Tibial artery (tissue), 4 donors: ENCODE measurements at places on chromosomes 3 and 15.

DNA sequence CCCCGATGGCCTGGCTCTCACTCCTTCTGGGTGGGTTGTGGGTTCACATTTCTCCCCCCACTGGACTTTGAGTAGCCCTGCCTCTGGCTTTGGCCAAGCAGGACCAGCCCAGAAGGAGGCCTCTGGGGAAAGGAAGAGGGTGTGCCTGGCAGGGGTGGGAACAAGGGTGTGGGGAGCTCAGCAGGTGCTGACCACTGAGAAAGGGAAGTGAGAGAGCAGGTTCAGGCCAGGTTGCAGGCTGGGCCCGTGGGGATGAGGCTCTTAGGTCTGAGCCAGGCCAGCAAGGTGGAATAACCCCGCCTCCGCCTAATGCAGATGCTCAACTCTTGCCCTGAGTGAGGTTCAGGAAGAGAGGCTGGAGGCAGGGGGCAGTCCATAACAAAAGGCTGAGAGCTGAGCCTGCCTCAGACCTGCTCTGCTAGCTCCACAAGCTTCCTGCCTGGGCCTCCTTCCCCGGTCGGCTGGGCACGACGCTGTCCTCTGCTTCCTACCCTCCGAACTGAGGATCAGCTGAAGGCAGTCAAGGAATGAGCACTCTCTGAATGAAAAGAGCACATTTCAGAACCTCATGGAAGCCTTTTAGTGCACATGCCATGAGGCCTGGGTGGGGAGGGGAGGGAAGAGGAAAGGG lies 82.7 kb downstream of the TLE3 start:
- H3K27ac ChIP-seq = no peak overlapping the region
- H3K4me3 ChIP-seq = no peak overlapping the region
- no peaks in the 10 kb centered on the region for H3K4me1 ChIP-seq
- no peaks in the 10 kb centered on the region for H3K36me3 ChIP-seq
- DNase-seq = no peak

DNA sequence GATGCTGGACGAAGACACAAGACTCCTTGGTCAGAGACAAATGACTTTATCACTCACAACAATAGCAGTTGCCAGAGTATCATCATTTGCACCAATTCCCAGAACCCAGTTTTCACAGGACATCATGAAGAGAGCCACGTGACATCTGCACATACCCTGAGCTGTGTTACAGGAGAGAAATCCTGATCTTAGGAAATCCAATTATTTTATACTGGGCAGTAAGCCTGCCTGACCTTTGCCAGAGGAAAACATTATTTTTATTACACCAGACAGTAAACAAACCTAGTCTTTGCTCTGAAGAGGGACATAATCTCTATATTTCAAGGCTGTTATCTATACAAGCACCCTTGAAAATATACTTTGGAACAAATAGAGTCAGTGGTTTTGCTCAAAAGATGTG lies 77.4 kb downstream of the ZBBX start:
- H3K4me3 ChIP-seq = no peak overlapping the region
- H3K27ac ChIP-seq = no peak overlapping the region
- H3K27me3 ChIP-seq = no peaks in the 10 kb centered on the region
- DNase-seq = no peak
- H3K4me1 ChIP-seq = no peaks in the 10 kb centered on the region
- H3K36me3 ChIP-seq = no peaks in the 10 kb centered on the region

GRCh38 chr15:56244038-56244810 lies 545 bp upstream of the RFX7 start:
- no peaks in the 10 kb centered on the region for H3K36me3 ChIP-seq
- H3K27ac ChIP-seq = peak overlapping the region; percentile 92
- peak; percentile 67 for DNase-seq
- H3K4me3 ChIP-seq = peak overlapping the region; percentile 96
- no peaks in the 10 kb centered on the region for H3K27me3 ChIP-seq

GRCh38 chr3:136836511-136837156 lies 17.7 kb downstream of the SLC35G2 start:
- no peaks in the 10 kb centered on the region for H3K27me3 ChIP-seq
- no peak for DNase-seq
- H3K27ac ChIP-seq = no peak overlapping the region
- no peak overlapping the region for H3K4me3 ChIP-seq
- H3K4me1 ChIP-seq = no peaks in the 10 kb centered on the region

DNA sequence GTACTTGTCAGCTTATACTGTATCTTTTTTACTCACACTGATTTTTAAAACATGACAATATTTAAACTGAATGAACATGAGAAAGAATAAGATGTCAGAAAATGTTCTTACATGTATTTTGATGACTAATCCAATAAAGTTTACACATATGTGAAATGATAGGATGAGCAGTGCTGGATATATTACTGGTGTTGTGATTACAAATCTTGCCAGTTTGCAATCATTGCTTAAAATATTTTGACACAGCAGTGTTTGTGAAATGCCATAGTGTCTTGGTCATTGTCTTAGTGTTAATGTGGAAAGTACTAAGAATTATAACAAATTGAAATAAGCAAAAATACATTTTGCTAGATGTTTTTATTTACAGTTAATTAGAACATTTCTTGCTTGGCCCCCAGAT lies 118.7 kb upstream of the MLF1 start:
- no peaks in the 10 kb centered on the region for H3K4me1 ChIP-seq
- H3K27me3 ChIP-seq = no peaks in the 10 kb centered on the region
- no peaks in the 10 kb centered on the region for H3K36me3 ChIP-seq
- no peak overlapping the region for H3K27ac ChIP-seq

GRCh38 chr15:53644660-53645059 lies 114.8 kb downstream of the WDR72 start:
- H3K27me3 ChIP-seq = no peaks in the 10 kb centered on the region
- H3K4me1 ChIP-seq = no peaks in the 10 kb centered on the region
- no peak for DNase-seq
- no peak overlapping the region for H3K4me3 ChIP-seq
- no peaks in the 10 kb centered on the region for H3K36me3 ChIP-seq
- no peak overlapping the region for H3K27ac ChIP-seq

DNA sequence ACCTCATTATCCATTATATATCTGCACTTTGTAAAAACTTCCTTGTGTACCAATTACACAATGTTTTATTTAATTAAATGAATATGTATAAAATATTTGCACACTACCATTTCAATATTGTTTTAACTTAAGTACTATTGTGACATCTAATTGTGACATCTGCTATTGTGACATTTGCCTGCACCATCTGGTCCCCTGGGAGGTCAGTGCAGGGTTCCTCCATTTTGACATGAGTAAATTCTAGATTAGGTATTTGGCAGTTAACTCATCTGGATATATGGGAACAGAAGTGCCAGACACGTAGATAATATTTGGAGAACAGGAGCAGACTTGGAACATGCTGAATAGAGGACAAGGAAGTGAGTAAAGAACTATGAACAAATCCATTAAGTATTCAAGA lies 332.1 kb downstream of the VGLL3 start:
- no peak overlapping the region for H3K4me3 ChIP-seq
- no peaks in the 10 kb centered on the region for H3K4me1 ChIP-seq
- no peak for DNase-seq
- no peak overlapping the region for H3K27ac ChIP-seq
- H3K36me3 ChIP-seq = no peaks in the 10 kb centered on the region
- H3K27me3 ChIP-seq = no peaks in the 10 kb centered on the region

- no peak overlapping the region for H3K4me3 ChIP-seq
- no peak for DNase-seq
- no peaks in the 10 kb centered on the region for H3K36me3 ChIP-seq
- H3K27ac ChIP-seq = no peak overlapping the region
- no peaks in the 10 kb centered on the region for H3K4me1 ChIP-seq
- H3K27me3 ChIP-seq = no peaks in the 10 kb centered on the region
These were observed 871.5 kb downstream of the DIPK2A start for GRCh38 chr3:144843099-144843498.

DNA sequence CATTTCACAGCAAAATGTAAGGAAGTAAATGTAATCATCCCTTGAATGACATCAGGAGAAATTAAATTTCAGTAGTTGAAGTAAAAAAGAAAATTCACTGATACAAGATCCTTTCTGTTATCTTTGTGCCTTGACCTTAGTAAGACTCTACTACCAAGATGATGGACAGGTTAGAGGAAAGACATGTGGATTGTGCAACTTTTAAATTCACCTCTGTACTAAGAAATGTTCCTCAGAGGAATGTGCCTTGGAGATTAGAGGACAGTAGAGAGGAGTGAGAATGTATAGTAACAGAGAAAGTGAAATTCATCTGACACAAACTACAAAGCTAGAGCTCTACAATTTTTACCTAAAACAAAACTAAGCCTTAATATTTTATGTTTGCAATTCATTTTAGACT lies 375.3 kb downstream of the PLOD2 start:
- no peak for DNase-seq
- no peaks in the 10 kb centered on the region for H3K4me1 ChIP-seq
- no peaks in the 10 kb centered on the region for H3K36me3 ChIP-seq
- H3K4me3 ChIP-seq = no peak overlapping the region

- H3K36me3 ChIP-seq = no peaks in the 10 kb centered on the region
- H3K27me3 ChIP-seq = no peaks in the 10 kb centered on the region
- H3K27ac ChIP-seq = no peak overlapping the region
- H3K4me3 ChIP-seq = no peak overlapping the region
- DNase-seq = no peak
- H3K4me1 ChIP-seq = no peaks in the 10 kb centered on the region
These were observed 377.0 kb downstream of the OCA2 start for GRCh38 chr15:27722102-27722501.

DNA sequence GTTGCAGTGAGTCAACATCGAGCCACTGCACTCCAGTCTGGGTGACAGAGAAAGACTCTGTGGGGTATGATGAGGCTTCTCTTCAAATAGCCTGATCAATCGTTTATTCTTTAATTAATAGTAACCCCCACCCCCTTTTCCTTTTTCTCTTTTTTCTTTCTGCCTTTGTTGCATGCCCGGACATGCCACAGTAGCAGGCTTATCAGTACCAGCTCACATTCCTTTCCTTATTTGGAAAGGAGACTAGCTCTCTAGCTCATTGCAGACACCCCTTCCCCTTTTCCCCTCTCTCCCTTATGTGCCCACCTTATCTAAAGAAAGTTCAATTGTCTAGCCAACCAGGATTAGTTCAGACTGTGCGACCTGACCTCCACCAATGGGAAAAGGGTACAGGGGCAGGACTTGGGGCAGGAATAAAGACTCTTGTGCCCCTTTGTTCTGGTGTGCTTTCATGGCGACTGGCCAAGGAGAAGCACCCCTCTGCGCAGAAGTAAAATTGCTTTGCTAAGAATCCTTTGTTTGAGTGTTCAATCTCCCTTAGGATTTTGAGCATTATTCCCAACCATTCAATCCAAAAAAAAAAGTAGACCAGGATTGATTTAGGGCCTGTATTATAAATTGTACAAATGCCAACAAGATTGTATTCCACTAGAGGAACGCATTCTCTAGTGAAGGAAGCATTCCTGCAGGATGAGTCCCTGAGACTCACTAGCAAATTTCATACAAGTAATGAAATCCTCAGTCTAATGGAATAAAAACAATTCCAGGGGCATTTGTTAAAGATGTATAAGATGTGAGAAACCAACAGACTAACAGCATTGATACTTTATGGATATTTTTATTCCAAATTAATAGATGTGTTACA lies 95.8 kb upstream of the SNRPN start:
- no peaks in the 10 kb centered on the region for H3K4me1 ChIP-seq
- H3K27ac ChIP-seq = peak overlapping the region; percentile 57
- no peaks in the 10 kb centered on the region for H3K27me3 ChIP-seq
- H3K36me3 ChIP-seq = no peaks in the 10 kb centered on the region

DNA sequence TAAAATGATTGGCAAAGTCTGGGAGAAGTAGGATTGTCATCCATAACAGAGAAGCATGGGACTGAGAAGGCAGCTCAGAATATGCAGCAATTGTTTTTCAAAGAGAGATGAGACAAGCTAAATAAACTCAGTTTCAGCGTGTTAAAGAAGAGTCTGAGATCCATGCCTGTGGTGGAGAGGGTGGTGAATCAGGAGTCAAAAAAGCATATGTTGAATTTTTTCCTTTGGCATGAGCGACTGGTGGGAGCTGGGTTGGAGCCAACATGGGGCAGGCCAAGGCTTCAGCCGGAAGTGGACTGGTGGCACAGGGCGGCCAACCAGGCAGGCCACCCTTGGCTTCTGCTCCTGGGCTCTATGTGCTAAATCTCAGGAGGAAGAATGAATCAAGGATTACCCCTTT lies 102.0 kb downstream of the SST start:
- H3K27me3 ChIP-seq = no peaks in the 10 kb centered on the region
- peaks cover 21% of the 10 kb centered on the region for H3K4me1 ChIP-seq
- H3K4me3 ChIP-seq = no peak overlapping the region
- DNase-seq = no peak

DNA sequence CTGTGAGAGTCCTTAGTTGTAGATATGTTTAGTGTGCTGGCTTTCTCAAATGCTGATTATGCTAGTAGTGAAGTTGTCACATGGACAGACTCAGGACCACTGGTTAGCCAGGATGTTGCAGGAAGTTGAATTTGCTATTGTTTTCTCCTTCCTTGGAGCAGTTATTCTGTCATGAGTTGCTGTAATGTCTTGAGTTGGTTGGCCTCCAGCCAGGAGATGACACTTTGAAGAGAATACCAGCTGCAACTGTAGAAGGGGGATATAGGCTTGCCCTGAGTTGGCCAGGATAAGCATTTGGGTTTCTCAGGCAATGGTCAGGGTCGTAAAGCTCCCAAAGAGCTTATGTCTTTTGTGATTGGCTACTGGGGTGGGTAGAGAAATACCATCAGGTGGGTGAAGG lies 206.7 kb downstream of the ZNF621 start:
- no peak overlapping the region for H3K27ac ChIP-seq
- no peak overlapping the region for H3K4me3 ChIP-seq
- DNase-seq = no peak
- H3K4me1 ChIP-seq = no peaks in the 10 kb centered on the region

DNA sequence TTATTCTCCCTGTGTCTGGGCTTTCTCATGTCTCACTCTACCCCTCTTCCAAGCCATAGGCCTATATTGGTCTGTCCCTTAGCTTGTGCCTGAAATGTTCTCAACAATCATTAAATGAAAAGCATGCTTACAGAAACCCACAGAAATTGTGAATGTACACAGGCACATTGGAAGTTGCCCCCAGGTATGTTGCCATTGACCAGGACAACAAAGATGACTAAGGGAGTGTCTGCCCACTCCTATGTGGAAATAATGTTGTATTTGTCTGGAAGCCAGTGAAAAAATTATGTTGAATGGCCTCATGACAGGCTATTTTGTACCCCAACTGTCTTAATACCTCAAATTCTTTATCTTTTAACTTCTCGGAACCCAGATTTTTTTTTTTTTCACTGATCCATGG lies 102.0 kb downstream of the TPRG1 start:
- H3K4me1 ChIP-seq = peaks cover 17% of the 10 kb centered on the region
- no peaks in the 10 kb centered on the region for H3K27me3 ChIP-seq
- H3K36me3 ChIP-seq = no peaks in the 10 kb centered on the region
- no peak for DNase-seq
